Fibroblast of mammary gland (primary cell): ENCODE measurements at places on chromosomes 1 and 21.
A peak's percentile ranks its signal among the peaks of the same experiment; 100 is the strongest.

DNA sequence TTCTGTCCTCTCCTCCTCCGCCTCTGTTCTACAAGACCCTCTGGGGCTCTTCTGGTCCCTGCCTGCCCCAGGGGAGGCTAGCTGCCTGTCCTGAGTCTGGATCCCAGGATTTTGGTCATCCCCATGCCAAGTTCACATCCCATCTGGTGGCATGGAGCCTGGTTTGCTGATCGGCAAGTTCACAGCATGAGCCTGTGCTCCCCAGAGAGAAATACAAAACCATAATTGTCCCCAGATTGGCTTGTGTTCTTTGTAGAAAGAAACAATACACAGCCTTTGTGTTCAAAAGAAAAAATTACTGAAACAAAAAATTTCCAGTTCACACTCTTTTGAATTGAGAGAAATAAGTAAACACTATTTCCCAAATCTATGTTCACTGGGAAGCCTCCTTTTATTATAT lies 149.4 kb upstream of the ZC3H12A start:
- no peak for DNase-seq

GRCh38 chr21:45140346-45140940 lies 66.1 kb downstream of the ADARB1 start:
- peak; percentile 92 for DNase-seq

- DNase-seq = peak; percentile 57
Measured at GRCh38 chr1:115331558-115332331, 6.3 kb downstream of the NGF start.

GRCh38 chr1:24380508-24380907 lies 33.1 kb downstream of the STPG1 start:
- no peak for DNase-seq

DNA sequence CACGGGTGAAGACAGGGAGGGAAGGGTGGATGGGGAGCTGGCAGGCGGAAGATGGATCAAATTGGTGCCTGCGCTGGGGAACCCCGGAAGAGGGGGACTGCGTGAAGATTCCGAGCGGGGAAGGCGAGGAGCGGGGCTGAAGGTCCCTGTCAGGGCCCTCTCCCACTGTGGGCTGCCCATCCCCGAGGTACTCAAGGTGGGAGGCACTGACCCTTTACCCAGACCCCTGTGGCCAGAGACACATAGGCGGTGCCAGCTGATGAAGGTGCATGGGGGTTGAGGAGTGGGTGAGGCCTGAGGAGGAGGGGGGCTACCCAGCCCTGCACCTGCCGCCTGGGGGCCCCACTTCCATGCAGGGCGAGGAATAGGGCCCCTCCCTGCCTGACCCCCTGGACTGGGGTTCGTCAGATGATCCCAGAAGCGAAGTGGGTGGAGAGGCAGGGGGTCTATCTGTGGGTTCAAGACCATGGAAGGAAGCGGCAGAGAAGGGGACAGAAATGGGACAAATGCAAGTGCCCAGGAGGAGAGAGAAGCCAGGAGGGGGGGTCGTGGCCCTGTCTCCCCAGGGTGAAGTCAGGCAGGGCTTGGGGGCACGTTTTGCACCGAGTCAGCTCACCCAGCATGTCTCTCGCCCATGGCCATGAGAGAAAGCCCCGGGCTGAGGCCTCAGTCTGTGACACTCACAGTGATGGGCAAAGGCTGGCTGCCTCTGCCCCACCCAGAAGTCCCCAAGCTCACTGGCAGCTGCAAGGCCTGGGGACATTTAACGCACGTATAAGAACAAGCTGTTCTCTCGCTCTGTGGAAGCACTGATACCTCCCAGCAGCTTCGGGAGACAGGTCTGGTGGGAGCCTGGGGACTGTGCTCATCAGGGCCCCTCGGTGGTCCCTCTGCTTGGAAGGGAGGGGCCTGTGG lies 7.0 kb upstream of the MMEL1 start:
- DNase-seq = no peak

DNA sequence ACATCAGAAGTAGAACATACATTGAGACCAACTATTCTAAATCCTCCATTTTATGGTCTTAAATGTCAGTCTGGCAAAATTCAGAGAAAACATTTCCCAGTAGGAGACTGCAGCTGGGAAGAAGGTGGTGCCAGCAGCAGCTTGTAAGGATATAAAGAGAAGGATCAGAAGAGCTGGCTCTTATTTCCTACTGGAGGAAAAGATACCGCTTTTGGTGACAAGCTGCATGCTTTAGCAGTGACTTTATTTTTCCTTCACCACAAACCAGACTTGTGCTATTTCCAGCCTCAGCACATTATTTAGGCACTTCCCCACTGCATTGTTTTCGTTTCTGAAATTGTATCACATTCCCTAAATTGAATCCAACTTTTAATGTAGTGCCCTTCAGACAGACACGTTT lies 28.4 kb downstream of the RNF11 start:
- DNase-seq = peak; percentile 91

GRCh38 chr21:29406385-29406784 lies 107.7 kb downstream of the BACH1 start:
- no peak for DNase-seq

DNA sequence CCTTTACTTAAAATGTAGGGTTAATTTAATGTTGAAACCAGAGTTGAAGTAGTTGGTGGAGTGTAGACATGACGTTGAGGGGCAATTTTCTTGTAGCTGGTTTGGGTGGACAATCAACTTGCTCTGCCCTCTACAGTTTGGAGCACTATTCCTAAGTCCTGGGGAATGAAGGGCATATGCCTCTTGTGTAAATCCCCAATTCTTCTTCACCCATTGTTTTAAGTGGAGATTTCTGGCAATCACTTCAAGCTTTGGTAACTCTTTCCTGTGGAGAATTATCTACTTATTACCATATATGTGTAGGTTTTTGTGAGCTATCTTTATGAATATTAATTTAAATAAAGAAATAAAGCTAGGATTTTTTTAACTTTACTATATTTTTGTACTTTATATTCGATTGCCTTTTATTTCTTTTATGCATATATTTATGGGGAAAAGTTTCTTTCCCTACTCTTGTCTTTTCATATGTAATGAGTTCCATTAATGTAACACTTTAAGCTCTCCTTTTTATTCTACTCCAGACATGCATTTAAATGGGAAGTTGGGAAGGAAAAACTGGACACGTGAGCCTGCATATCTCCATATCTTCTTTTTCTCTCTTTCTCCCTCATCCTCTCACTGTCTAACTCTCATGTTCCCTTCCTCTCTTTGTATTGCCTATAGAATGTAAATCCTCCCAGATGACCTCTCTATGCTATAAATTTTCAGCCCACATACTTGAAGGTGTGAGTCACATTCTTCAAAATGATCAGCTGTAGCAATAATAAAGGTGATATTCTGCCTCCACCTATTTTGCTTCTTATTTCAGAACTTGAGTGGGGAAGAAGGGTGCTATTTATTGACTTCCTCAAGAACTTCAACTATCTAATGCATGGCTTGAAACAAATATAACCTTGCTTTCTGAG lies 276.7 kb downstream of the PTPRC start:
- DNase-seq = no peak

- peak; percentile 50 for DNase-seq
Measured at GRCh38 chr1:167258858-167259257, 38.2 kb downstream of the POU2F1 start.

DNA sequence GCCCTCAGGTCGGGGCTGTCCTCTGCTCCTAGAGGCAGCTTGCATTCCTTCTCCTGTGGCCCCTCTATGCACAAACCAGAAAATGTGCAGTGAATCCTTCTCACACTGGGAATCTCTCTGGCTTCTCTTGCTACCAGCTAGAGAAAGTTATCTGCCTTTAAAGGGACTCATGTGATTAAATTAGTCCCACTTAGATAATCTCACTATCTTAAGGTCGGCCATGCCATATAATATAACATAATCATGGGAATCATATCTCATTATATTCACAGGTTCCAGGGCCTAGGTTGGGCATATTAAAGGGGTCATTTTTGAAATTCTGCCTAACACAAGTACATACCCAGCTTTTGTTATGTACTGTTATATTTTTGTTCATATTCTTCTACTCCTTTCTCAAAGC lies 31.4 kb downstream of the PTGFR start:
- no peak for DNase-seq

DNA sequence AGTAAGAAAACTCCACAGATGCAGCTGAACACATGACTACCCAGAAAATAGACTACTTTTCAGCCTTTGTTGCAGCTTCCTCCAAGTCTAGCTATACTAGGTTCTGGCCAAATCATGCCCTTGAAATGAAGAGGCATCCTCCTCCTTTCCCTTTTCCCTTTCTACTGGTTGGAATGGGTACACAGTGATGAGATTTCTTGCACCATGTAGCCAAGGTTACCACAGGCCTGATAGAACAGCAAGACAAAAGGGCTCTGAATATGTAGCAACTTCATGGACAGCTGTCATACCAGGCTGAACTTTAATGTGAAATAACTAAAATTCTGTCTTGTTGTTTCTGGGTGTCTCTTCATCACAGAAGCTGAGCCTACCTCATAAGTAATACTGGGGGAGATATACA lies 146.5 kb downstream of the PDE4B start:
- DNase-seq = no peak

DNA sequence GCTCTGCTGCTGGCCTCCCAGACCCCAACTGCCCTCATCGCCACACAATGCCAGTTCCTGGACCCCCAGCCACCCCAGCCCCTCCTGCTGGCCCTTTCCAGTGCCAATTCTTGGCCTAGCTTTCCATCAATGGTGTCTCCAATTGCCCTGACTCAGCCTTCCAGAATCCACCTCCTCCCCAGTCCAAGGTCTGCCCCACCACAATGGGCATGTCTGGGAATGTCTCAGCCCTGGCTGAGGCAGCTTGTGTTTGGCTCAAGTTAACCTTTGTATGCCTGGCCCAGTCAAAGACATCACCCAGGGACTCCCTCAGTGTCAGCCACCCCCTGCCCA lies 16.4 kb downstream of the ALDH4A1 start:
- DNase-seq = peak; percentile 54

DNA sequence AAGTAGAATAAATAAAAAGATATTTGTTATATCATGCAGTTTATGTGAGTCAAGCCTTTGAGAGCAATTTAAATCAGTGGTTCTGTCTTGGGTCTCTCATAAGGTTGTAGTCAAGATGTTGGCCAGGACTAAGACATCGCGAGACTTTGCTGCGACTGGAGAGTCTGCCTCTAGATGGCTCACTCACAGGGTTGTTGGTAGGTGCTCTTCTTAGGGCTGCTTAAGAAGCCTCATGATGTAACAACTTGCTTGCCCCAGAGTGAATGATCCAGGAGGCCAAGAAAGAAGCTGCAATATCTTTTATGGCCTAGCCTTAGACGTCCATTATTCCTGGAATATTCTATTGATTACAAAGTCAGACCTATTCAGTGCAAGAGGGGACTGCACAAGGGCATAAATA lies 73.1 kb upstream of the CACHD1 start:
- DNase-seq = peak; percentile 16

GRCh38 chr1:181508486-181509165 lies 25.3 kb downstream of the CACNA1E start:
- peak; percentile 48 for DNase-seq

- peak; percentile 99 for DNase-seq
Measured at GRCh38 chr1:94258873-94259331, 21.5 kb upstream of the ARHGAP29 start.

- no peak for DNase-seq
Measured at GRCh38 chr1:43548285-43549271, 17.9 kb downstream of the PTPRF start.

DNA sequence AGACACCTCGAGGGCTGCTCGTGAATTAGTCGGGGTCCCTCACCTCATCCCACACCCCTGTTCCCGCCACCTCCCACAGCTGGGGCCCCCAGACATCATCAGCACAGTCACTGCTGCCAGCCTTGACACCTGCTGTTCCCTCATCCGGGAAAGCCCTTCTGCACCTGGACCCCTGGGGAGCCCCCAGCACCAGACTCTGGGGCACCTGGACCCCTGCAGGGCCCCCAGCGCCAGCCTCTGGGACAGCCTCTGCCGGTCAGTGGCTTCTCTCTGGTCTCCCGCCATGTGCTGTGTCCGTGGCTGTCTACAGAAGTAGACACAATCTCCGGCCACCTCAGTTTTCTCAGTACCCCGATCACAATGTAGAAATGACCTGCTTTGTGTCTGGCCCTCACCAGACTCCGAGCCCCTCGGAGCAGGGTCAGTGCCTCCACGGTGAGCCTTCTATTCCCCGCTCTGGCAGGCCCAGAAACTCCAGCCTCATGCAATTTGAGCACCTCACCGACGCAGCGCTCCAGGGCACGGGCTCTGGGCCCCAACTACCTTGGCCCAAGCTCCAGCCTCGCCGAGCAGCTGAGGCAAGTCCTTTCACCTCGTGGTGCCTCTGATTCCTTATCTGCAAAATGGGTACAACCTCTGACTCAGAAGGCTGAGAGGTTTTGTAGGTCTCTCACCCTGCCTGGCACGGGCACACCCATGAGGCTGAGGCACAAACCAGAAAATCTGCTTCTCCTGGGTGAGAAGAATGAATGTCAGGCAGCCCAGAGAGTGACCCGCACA lies 84.7 kb downstream of the RIPK4 start:
- no peak for DNase-seq

DNA sequence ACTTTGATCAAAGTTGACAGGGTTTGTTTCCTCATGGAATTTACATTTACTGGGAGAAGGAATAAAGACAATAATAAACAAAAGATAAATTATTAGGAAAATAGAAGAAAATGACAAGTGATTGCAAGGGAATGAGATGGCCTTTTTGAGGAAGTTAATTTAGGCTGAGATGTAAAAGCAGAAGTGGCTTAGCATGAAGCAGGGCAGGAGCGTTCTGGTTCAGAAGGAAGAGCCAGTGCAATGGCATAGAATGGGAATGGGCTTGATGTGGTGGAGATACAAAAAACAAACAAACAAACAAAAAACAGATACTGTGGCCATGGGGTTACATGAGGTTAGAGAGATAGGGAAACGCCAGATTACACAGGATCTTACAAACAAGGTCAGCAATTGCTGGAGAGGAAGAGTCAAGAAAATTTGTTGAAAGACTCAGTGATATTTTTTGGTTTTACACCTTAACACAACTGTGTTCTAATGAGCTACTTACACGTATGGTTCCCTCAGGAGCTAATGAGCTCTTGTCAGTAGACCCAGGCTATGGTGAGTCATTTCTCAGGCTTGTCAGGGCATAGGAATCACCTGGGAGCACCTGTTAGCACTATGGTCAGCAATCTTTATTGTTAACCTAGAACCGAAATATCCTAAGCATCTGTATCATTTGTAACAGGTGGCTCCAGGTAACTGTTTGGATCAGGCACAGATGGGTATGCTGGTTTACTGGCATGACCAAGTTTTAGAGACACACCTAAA lies 8.7 kb upstream of the CADM3 start:
- no peak for DNase-seq

DNA sequence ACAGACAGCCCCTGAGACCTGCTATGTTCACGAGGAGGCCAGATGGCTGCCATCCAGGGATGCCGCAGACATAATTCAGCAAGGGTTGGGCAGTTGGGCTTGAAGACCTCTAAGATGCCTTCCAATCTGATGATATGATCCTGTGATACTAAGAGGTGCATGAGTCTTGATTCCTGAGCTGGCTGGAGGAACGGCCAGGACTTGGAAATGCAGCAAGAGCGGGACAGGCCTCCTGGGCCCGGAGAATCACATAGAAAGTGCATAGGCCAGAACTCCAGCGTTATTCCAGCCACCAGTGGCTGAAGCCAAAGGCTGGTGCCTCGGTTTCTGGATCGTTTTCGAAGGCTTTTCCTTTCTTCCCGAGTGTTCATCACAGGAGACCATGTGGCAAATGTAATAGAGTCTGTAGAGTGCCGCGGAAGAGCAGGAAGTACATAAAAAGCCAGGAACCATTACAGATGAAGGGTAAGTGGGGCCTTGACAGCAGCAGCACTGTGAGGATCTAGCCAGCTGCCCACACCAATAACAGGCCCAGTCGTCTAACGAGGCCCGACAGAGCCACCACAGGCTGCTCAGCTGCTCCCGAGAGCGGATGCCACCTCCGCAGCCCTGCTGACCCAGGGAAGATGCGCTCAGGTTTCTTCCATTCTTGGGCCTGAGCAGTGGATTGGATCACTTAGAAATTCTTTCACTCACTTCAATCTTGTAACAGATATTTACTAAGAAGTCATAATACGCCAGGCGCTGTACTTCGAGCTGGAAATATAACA lies 14.0 kb upstream of the LHX4 start:
- no peak for DNase-seq
